Caki2 (cell line): ENCODE measurements at places on chromosomes 2 and 18.

- peak; percentile 53 for DNase-seq
These were observed 21.1 kb upstream of the LYPD6B start for GRCh38 chr2:149017116-149017985.

DNA sequence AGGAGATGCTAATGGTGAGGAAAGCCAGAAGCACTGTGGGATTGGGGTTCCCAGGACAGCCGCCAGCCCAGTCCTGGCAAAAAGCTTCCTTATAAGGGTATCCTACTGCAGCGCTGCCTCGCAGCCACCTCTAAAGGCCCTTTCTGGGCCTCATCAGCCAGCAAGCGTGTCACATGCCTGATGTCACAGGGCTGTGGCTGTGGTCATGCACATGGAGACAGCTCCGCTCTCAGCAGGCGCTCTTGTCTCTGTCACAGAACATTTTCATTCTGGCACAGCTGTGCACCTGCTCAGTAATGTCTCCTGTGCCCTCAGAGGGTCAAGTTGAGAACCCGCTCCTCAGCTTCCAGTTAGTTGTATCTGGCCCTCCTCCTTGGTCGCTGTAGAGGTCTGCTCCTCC, 17.7 kb upstream of the MAL start:
- DNase-seq, result no peak

DNA sequence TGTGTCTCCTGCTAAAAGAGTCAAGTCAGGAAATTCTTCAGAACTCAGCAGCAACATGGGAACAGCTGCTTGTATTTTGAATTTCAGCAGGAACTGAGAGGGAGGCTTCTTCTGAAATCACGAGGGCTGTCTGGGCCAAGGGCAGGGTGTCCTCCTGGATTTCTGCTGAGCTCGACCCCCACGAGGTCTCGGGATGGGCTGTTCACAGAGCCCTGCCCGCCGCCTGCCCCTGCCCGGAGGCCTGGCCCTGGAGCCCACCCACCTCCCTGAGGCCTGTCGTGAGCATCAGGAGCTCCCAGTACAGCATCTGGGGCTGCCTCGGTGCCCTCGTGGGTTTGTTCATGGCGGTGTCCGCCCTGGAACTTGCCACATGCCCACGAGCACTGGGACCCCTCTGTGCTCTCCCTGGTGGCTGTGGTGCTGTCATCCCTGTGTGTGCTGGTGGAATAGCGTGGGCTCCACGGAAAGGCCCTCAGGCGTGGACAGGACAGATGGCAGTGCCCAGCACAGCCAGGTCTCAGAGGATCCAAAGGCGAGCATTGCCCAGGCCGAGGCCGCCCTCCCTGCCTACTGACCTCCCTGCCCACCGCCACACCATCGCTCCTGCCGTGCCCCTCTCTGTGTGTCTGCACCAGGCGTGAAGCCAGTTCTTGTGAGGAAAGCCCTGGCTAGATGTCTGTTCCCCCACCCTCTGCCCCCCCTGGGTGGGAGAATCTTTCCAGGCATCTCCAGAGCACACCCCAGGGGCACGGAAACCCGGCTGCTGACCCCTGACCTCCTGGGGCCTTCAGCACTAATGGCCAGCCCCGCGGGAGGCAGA, 25.9 kb downstream of the RAMP1 start:
- no peak for DNase-seq

- no peak for DNase-seq
These were observed 5.3 kb upstream of the G6PC2 start for GRCh38 chr2:168895771-168896170.
